ENCODE measurements at places on chromosomes 5 and 9.

DNA sequence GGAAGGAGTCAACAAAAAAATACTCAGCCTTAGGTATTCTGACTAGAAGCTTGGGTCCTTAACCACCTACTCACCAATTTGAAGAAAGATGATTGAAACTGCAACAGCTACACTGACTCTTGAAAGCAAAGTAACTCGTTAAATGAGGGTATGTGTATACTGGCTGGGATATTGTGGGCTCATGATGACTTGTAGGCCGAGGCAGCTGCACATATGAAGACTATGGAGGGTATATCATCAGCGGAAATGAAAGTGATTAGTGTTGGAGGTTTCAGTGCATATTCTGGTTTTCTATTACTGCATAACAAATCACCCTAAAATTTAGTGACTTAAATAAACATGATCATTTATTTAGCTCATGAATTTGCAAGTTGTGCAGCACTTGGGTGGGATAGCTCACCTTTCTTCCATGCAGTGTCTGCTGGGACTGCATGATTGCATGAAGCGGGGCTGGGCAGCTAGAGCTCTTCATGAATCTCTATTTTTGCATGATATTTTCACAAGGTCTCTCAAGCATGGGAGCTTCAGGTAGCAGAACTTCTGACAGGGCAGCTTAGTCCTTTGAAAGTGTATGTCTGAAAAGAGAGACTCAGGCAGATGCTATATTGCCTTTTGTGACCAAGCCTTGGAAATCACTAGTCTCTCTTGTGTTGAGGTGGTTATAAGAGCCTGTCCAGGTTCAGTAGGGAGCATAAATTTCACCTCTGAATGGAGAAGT lies 96.1 kb upstream of the CDKN2B start:
- no peak for DNase-seq

GRCh38 chr5:51389288-51389576 lies 6.0 kb downstream of the ISL1 start:
- no peak for DNase-seq

DNA sequence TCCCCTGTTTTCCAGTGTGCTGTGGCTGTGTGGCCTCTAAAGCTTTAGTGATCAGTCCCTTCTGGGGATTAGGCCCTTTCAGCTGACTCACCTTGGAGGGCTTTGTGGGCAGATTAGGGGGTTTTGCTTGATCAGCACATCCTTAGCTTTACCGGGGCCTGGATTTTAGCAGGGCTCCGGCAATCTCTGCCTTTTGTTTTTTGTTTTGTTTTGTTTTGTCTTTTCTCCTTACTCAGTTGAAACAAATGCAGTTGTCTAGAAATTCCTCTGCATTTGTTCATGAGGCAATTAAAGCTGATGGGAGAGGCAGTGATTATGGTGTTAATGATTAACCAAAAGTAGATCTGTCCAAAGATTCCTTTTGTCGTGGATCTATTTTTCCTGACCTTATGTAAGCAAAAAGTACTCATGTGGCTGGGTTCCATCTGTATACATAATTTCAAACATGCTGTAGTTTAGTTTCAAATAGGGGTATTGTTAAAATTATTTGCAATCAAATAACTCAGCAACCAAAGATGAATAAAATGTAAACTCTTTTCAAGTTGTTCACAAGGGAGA lies 5.2 kb upstream of the TDRD7 start:
- DNase-seq = no peak

- no peak for DNase-seq
These were observed 161.0 kb downstream of the ELAVL2 start for GRCh38 chr9:23665051-23665450.

DNA sequence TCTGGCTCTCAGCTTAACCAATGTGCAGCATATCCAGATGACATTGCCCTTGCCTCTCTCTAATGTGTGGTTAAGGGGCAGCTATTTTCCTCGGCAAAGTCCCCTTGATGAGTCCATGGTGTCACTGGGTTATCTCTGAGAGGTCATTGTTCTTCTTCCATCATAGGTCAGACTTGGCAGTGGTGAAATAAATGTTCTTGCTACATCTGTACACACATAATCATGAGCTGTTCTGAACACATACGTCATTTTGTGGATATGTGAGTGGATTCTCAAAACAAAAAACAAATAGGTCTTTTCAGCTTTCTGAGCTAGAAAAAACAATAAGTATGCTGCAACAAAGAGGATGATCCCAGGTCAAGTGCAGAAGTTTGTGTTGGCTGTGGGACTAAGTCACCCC lies 134.7 kb upstream of the PTPN3 start:
- DNase-seq = no peak

DNA sequence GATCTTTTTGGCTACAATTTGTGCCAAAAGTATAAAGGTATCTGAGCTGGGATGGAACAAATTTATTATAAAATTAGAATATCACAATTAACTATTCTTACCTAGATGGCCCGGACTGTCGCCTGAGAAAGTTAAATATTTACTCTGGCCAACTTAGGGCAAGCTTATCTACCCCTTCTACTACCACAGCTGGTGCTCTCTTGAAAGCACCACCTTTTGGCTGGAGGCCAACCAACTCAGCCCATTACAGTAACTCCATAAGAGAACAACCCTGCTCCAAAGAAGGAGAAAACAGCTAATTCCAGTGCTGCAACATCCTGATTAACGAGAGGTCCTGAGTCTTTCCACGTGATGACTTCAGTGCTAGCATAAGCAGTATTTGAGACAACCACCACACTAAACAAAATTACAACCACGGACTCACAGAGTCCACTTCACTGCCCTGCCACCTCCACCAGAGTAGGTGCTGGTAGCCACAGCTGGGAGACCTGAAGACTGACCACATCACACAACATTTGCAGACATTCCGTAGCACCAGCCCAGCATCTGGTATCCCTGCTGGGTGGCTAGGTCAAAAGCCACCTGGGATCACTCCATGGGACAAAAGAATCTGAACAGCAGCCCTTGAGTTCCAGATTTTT lies 43.2 kb downstream of the RGMB start:
- no peak for DNase-seq

DNA sequence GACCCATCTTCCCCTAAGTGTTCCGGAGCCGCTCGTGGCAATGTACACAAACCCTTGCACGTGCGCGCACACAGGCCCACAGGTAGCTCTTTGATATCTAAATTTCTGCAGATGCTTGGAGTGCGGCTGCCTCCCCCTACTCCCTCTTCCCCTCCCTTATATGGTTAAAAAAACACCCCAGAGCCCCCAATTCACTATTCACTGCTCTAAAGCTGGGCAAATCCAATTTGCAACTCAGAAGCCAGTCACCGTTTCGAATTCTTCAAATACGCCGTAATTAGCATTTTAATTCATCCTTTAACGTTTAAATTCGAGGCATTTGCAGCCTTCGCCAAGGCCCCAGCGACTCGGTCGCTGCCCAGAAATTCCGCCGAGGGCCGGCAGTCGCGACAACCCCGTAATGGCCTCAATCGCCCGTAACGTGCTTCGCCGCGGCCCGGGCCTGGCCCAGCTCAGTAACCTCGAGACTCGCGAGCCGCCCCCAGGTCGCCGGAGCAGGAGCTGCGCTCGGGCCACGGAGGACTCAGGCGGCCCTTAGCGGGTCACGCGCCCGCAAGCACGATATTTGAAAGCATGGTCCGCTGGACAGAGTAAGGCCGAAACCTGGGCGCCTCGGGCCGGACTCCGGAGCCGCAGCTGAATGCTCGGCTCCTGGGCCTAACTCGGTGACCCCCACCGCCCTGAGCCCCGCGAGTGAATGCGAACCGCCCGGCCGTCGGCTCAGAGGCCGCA lies 1.3 kb downstream of the IRX2 start:
- no peak for DNase-seq

DNA sequence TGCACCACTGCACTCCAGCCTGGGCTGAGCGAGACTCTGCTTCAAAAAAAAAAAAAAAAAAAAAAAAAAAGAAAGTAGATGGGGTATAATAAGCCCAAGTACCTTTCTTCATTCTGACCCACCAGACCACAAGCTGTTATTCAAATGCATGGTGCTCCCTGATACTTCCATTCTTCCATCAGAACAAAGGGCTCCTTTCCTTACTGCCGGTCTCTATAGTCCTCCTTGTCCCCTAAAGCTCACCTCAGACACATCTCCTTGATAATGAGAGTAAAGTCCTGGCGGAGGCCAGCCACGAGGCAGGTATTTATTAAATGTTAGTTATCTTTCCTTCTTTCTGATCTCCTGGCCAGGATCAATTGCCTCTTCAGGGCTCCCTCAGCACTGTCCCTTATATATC lies 162.5 kb downstream of the RAB3C start:
- DNase-seq = no peak

GRCh38 chr9:122097679-122098315 lies 4.7 kb upstream of the TTLL11 start:
- no peak for DNase-seq

GRCh38 chr5:96527768-96528661 lies 95.0 kb upstream of the PCSK1 start:
- no peak for DNase-seq

DNA sequence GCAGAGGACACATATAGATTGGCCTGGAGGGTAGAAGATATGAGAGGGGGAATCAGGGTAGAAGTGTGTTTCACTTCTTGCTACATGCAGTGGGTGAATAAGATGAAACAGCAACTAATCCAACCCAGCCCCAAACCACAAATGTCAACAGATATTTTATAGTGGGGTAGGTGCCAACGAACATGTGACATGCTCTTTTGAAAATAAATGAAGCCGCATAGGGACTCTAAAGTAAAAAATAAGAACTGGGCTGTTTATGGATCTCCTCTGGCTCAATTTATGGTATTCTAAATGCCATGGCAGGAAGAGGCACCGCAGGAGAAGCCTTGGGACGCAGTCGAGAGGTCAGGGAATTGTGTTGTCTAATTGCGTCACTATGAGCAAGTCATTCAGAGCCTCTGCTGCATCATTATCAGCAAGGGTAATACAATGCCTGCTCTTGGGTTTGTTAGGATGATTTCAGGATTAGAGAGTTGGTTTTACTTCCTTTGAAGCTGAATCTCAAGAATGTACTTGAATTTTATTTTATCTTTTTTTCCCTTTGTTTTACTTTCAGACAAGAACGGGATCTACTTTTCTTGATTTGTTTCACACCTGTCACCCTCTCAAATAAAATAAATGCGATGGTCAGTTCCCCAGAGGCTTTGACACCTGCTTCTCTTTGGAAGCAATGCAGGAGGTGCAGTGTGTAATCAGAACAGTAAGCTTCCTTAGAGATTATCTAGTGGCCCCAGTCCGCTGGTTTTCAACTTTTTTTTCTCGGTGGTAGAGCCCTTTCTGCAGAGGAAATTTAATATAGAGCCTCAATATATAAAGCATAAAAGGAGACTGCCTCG lies 375.6 kb upstream of the CLINT1 start:
- no peak for DNase-seq

DNA sequence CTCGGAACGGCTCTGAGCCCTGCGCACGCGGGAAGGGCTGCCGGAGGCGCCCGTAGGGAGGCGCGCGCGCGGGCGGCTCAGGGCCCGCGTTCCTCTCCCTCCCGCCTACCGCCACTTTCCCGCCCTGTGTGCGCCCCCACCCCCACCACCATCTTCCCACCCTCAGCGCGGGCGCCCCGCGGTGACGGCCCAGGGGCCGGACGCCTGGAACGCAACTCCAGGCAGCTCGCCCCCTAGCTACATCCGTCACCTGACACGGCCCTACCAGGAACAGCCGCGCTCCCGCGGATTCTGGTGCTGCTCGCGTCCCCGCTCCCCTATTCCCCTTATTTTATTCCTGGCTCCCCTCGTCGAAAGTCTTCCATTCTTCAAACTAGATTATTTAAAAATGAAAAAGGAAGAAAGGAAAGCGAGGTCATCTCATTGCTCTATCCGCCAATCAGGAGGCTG lies at the start of gene CDKN2B-AS1:
Gene CDKN2B-AS1, plus strand, starts transcription at position 236 of the 450 bp plus-strand sequence.
- no peak for DNase-seq

DNA sequence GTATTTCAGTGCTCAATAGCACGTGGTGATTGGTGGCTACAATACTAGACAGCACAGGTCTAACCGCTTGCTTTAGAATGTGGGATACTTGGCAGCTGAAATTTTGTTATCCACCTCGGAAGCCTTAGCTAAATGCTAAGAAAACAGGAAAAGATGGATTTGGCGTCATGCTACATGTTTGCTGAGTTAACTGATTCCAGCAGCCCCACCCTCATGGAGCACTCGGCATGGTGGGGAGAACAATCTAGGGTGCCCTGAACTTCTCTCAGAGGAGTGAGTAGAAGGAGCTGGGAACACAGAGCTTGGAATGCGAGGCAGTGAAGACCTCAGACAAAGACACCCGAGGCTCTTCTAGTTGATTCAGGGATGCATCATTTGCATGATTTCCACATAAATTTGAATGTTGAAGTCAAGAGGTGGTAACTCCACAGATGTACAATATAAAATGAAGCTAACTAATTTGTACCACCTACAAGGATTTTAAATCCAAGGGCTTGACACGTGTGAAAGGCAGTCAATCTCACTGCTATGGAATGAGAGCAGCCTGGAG lies 145.1 kb upstream of the FSTL4 start:
- DNase-seq = no peak

- no peak for DNase-seq
These were observed 50.5 kb upstream of the SH3PXD2B start for GRCh38 chr5:172504701-172505402.

DNA sequence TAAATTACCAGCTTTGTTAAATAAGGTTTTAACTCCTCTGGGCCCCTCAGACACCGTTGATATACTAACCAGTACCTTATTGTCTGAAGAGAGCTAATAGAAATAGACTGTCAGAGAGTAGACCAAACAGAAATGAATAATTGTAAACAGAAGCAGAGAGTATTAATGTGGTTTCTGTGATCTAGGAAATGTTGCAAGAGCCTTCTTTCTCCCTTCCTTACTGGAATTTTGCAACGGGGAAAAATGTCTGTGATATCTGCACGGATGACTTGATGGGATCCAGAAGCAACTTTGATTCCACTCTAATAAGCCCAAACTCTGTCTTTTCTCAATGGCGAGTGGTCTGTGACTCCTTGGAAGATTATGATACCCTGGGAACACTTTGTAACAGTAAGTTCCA lies 5.1 kb downstream of the TYRP1 start:
- no peak for DNase-seq

GRCh38 chr5:10935536-10935935 lies 174.5 kb upstream of the DAP start:
- no peak for DNase-seq

GRCh38 chr5:112346411-112347044 lies 72.5 kb downstream of the EPB41L4A start:
- no peak for DNase-seq

GRCh38 chr5:78221964-78222451 lies 72.5 kb downstream of the AP3B1 start:
- no peak for DNase-seq

GRCh38 chr5:117652036-117652957 lies 1077.7 kb upstream of the SEMA6A start:
- no peak for DNase-seq

GRCh38 chr5:91194824-91195381 lies 188.2 kb downstream of the ARRDC3 start:
- no peak for DNase-seq

DNA sequence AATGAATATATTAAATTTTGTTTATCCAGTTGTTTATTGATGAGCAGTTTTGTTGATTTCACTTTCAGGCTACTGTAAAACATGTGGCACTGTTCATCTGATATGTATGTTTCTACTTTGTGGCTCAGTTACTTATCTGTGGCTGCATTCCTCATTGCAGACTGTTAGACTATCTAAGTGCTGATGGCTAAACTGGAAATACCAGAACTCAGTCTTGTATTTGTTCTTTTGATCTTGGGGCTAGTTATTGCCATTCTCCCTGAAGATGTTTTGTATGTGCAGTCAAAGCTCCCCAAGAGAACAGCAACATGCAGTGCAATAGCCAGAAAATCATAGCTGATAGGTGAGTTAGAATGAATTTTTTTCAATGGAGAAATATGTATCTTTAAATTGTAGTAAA lies 162.2 kb downstream of the GADD45G start:
- no peak for DNase-seq

- no peak for DNase-seq
These were observed 1.3 kb downstream of the PHYHD1 start for GRCh38 chr9:128921881-128922763.

Measured in esophagus squamous epithelium (tissue), 5 donors.